CD14-positive monocyte (primary cell): ENCODE measurements at places on chromosomes 6 and 20.

DNA sequence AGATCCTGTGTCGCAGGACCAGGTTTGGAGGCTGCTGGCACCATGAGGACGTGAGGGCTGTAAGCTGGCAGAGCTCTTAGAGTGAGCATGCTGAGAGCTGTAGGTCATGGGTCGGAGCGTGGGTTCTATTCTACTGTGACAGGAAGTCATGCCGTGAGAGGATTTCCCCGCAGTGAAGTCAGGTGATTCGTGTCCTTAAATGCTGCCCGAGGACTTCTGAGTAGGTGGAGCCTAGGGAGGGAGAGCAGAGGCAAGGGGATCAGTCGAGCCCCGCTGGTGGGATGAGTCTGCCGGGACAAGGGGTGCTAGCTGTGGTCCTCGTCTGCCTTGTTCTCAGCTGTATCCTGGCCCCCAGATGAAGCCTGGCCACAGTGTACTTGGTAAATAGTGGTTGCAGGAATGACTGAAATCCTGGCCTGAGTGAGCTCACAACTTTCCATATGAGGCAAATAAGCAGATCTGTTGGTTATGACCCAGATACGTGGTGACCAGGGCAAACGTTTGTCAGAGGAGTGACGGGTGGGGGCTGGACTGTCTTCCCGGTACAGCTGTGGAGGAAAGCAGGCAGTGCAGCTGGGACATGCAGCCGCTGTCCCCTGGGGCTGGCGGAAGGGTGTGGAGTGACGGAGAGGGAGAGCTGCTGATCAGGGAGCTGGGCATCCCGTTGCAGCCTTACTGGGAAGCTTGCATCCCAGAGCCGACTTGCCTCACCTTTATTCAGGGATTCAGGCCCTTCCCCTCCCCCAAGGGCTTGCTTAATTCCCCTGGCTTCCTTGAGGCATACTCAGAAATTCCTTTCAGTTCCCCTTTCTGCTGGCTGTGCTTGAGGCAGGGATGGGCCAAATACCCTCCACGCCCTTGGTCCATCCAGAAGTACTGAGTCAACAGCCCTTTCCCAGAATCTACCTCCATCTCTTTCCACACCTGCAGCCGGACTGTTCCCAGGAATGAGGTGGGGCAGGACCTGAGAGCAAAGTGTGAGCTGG is 250.9 kb upstream of the RREB1 start:
- peak; percentile 86 for DNase-seq

DNA sequence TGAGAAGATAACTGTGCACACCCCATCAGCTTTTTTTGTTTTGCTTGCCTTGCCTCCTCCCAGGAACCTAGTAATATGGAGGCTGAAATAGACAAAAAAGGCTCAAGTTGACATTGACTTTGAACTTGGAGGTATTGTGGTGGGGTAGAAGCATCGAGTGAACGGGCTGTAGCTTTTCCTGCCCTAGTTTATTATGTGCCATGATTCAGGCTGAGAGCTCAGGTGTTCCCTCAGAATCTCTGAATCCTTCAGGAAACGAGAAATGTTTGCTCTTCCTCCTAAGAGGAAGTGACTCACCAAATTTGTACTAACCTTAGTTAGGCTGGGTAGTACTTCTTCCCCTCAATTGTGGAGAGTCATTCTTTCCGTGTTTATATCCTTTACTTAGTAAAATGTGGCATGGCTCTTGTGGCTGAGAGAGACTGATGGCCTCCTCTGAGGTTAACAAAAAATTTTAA is 98.8 kb downstream of the SASH1 start:
- DNase-seq: peak; percentile 27

DNA sequence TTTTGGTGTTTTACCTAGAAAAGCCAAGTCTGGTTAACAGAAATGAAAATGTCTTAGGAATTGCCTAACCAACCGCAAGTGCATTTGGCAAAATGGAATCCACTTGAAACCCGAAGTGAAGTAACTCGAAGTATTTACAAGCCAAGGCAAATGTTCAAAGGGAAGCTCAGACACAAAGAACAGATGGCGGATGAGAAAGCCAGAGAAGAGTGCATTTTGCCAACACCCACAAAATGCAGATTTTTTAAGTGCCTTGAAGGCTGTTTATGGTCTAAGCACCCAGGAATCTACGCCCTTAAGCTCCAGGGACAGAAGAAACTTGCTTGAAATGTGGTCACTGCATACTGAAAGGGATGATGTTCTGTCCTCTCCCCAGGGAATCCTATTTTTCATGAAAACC is 70.0 kb upstream of the TBXT start:
- DNase-seq: no peak

- DNase-seq: peak; percentile 61
Observed at GRCh38 chr6:111482188-111482958, 645 bp downstream of the REV3L start.

DNA sequence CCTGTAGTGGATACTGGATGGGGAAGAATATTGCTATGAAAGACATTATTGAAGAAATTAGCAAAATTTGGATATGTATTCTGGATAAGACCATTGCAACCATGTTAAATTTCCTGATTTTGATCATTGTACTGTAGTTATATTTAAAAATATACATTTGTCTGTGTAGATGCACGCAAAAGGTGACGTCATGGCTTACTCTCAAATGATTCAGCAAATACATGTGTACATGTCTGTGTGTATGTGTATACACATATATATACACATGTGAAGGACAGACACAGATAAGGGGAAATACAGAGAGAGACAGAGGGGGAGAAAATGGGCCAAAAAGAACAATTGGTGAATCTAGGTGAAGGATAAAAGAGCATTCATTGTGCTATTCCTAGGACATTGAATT is 82.3 kb upstream of the PLCB4 start:
- no peak for DNase-seq

GRCh38 chr20:24827603-24828295 is 121.3 kb upstream of the CST7 start:
- no peak for DNase-seq

DNA sequence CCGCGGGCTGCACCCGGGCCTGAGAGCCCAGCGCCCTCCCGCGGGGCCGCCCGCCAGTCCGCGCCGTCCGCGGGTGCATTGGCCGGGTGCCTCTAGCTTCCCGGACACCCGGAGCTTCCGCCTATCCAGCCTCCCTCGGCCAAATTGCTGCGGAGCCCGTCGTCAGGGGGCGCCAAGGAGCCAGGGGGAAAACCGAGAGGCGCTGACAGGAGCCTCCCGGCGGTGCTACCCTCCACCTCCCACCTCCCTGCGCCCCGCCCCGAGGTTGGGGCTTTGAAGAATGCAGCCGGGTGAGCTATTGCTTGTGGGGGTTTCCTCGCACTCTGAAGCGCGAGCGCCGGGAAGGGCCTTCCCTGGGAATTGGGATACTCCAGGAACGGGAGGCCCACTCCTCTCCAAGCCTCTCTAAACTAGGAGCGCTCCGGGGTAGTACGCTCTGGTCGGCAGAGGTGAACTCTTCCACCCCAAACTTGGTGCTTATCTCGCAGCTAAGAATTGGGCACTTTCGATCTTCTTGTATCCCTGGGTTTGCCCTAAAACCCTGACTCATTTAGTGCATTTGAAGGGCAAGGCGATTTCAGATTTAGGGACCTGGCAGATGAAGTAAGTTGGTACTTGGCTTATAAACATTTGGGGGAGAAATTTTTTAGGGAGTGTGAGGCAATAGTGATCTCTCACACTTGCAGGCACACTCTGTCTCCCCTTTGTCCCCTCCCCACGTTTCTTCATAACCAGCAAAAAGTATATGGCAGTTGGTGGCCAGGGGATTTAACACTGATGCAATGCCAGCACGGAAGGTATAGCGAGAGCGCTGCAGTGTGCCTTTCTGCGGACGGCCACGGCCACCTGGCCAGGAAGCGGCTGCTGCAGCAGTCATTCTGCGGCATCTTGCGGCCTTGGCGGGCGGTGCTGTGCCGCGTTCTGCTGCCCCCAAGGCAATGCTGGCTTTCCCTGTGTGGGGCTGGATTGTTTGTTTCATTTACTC is 556 bp downstream of the BEND6 start:
- peak; percentile 44 for DNase-seq

GRCh38 chr20:2183381-2183780 is 81.8 kb downstream of the STK35 start:
- no peak for DNase-seq

DNA sequence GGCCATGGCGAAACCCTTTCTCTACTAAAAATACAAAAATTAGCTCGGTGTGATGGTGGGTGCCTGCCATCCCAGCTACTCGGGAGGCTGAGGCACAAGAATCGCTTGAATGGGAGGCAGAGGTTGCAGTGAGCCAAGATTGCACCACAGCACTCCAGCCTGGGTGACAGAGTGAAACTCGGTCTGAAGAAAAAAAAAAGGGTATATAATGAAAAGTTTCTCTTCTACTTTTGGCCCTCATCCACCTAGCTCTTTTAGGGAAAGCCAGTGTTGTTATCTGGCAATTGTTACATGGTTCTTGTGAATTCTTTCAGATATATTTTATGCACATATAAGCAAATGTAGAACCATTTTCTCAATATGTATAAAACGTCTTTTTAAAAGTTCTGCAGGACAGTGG is 19.0 kb downstream of the KIF3B start:
- no peak for DNase-seq

DNA sequence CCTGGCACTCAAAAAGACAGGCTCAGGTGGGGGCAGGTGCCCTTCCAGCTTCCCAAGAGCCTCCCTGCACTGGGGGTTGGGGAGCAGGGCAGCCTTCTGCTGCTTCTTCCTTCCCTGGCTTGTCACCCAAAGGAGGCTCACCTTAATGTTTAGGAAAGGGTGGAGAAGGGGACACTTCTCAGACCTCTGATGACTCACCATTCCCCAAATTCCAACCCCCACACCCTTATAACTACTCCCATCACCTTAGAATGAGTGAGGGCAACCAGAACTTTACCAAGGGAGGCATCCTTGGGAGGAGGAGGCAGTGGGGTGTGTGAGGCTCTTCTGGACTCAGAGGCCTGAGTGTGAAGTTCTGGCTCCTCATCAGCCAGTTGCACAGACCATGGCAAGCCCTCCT is 15.2 kb upstream of the FOXP4 start:
- no peak for DNase-seq

GRCh38 chr20:46073443-46073842 is 16.3 kb downstream of the NCOA5 start:
- no peak for DNase-seq

- DNase-seq: no peak
Observed at GRCh38 chr6:40996591-40997233, 42.3 kb downstream of the UNC5CL start.

DNA sequence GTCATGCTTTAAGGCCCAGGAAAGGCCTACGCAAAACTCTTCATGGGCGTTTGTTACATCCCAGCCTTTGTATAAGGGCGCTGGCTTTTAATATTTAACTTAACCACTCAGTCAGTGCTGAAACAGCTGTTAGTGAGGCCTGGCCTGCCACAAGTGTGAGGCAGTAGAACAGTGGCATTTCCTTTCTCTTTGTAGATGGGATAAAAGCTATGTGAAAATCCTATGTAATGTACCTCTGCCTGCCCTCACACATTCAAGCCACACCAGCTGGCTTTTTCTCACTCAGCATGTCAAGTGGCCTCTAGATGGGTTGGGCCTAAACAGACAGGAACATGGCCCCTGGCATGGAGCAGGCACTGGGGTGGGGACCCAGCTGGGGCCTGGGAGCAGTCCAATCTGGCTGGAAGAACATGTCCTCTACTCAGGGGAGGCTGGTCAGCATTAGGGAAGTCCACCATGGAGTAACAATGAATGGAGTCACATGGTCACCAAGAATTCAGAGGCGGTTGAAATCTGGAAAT is 20.7 kb downstream of the CGA start:
- no peak for DNase-seq

DNA sequence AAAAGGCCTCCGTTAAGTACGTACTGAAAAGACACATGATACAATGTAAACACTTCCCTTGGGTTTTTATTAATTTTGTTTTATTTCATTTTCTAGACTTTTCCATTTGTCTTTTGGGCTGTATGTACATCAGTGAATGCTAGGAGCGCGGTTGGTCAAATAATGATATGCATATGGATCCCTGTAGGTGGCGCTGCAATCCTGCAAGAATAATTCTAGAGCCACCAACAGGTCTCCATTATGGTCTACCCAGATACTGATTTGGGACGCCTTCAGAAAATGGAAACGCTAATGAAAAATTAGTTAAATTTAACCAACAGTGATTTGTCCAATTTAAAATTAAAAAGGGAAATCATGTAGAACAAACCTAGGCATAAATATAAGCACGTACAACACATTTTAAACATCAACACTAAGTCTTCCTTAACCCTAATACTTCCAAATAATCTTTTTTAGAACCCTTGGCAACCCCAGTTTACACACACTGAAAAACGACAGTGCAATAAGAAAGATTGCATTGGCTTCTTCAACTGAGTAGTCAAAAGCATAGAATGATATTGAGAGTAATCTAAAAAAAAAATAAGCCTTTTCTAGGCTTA is 433.5 kb downstream of the RFPL4B start:
- peak; percentile 57 for DNase-seq
